ENCODE measurements at places on chromosomes 3 and 15.

DNA sequence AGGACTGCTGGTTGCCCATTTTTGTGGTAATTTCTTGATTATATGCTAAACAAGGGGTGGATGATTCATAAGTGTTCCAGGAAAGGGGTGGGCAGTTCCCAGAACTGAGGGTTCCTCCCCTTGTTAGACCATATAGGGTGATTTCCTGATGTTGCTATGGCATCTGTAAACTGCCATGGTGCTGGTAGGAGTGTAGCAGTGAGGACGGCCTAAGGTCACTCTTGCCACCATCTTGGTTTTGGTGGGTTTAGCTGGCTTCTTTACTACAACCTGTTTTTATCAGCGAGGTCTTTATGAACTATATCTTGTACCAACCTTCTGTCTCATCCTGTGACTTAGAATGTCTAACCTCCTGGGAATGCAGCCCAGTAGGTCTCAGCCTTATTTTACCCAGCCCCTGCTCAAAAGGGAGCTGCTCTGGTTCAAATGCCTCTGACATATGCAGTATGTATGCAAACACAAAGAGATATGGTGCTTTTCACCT, 46.2 kb downstream of the C3orf38 start:
- no peak for DNase-seq

GRCh38 chr3:177469216-177469615, 271.9 kb upstream of the TBL1XR1 start:
- DNase-seq: no peak

DNA sequence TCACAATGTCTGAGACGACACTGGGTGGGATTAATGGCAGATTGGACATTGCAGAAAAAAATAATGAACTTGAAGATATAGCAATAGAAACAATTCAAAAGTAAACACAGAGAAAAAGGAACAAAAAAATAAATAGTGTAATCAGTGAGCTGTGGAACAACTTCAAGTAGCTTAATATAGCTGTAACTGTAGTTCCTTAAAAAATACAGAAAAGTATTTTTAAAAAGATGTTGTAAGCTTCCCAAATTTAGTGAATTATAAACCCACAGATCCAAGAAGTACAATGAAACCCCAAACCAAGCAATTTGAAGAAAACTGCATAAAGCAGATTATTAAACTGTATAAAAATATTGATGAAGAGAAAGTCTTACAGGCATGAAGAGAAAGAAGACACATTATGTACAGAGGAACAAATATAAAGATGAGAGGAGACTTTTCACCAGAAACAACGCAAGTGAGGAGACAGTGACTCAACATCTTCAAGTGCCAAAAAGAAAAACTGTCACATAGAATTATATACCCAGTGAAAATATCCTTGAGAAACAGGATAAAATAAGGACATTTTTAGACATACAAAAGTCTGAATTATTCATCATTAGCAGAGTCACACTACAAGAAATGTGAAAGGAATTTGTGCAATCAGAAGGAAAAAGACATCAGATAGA, 176.4 kb downstream of the NFKBIZ start:
- no peak for DNase-seq

- no peak for DNase-seq
These were observed 1308.0 kb downstream of the ROBO1 start for GRCh38 chr3:78459796-78460195.

GRCh38 chr3:65664446-65664845, 374.3 kb downstream of the MAGI1 start:
- DNase-seq: no peak

DNA sequence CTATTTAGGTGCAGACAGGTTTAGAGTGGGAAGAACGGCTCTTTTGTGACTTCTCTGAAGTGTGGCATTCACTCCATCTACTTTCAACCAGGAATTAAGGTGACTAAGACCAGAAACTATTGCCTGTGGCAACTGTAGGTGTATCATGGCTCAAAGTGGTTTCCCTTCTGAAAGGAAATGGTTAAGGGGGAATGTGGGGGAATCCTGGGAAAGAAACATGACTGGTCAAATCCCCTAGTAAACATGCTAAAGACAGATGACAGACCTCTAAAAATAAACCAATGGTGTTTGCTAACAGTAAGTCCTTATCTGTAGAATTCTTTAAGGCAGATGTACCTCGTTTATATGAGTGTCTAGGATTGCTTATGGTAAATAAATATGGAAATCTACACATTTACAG, 56.9 kb downstream of the MEGF11 start:
- DNase-seq: no peak

GRCh38 chr3:97930018-97930417, 42.2 kb downstream of the RIOX2 start:
- peak; percentile 38 for DNase-seq

GRCh38 chr3:169764312-169764881, 463 bp downstream of the TERC start:
- no peak for DNase-seq

GRCh38 chr15:96693990-96694517, 363.6 kb downstream of the NR2F2 start:
- DNase-seq: no peak

- DNase-seq: no peak
These were observed 43.1 kb downstream of the MTHFS start for GRCh38 chr15:79853492-79854328.

DNA sequence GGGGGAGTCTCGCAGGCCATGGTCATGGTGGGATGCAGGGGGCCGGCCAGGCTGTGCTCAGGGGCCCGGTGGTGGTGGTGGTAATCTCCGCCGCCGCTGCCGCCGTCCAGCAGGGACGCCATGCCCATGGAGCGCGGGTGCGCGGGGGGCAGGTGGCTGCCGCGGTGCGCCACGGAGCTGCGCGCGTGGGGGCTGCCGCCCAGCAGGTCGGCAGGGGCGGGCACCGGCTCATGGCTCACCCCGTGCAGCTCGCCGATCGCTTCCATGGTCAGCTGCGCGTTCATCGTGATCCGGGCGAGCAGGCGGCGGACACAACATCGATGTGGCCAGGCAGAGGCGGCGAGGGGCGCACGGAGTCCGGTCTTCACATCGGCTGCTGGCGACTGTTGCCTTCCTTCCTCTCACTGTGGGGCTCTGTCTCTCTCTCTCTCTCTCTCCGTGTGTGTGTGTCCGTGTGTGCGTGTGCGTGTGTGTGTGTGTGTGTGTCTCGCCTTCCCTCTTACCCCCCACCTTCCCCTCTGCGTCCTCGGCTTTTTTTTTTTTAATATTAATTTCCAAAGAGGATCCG, 451 bp downstream of the ONECUT1 start:
- DNase-seq: no peak

DNA sequence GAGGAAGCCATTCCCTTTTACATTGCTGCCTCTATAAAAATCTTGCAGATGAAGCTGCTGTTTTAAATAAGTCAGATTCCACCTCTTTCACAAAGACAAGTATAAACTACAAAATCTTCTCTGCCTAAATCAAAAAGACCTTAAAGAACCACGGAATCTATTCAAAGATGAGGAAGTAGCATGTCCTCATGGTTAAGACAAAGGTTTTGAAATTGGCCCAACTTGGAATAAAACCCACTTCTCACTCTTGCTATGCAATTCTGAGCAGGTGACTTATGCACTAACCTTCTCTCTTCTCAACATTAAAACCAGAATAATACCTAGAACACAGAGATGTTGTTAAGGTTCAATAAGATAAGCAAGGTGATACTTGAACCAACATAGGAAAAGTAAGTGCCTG, 97.6 kb downstream of the FOXP1 start:
- DNase-seq: no peak

- no peak for DNase-seq
These were observed 161.0 kb upstream of the HES1 start for GRCh38 chr3:193974671-193975535.

- peak; percentile 54 for DNase-seq
These were observed 24.3 kb downstream of the NXPE3 start for GRCh38 chr3:101803173-101803782.

DNA sequence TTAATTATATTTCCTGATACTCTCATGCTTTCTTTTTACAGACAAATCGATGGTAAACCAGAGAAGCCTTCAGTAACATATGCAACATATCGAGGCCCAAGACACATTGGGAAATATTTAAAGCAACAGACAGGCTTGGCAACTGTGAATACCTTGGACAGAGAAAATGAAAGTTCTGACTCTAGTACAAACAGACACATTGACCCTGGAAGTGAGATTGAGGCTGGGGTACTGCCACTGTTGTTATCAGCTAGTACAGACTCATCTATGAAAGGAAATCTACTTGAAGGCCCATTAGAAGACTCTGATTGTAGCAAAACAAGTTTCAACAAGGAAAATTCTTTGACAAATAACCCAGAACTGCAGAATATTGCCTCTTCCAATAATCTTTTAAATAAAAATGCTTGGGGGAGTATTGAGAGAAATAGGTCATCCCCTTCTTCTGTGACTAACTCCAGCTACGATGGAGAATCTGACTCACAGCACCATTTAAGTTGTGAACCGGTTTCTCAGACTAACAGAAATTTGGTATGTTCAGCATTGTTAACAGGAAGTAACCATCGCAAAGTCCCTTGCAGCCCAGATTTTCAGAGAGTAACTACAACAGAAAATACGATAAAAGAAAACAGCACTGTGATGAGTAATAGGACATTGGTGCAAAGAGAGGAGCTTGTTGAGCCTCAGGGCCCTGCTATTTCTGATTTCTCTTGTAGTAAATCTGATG, 50.2 kb downstream of the CRYBG3 start:
- DNase-seq: no peak

GRCh38 chr3:197750396-197750831, 731 bp downstream of the FYTTD1 start:
- no peak for DNase-seq

DNA sequence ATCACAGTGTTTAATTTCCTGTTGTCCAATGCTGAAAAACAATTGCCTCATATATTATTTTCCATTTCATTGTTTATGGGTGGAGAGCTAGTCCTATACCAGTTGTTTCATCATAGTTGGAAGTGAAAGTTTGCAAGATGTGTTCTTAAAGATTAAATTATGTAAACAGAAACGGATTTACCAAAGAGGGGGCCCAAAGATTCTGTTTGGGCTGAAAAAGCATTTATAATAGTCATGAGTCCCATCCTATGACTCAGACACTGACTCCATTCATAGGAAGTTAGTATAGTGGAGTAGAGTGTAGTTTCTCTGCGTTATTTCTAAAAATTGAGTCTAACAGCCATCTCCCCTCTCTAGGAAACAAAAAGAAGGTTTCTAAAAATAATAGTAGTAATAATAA, 24.3 kb downstream of the NFKBIZ start:
- DNase-seq: no peak

- DNase-seq: no peak
These were observed 43.0 kb upstream of the CACNA2D3 start for GRCh38 chr3:54079314-54079713.

- no peak for DNase-seq
These were observed 3.8 kb upstream of the GATA2 start for GRCh38 chr3:128496602-128497304.

DNA sequence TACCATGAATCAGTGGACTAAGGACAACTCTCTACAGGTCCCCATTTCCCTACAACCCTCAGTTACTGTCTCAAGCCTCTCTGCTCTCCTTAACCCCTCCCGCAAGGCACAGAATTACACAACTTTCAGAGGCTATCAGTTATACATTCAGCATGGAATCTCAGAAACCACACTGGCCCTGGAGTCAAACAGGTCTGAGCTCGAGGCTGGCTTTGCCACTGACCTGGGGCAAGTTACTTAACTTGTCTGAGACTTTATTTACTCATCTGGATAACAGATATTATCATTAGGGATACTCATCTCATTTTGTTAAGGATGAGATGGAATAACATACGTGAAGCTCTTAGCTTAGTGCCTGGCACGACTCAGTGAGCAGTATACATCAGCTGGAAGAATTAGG, 95.2 kb downstream of the WDR76 start:
- DNase-seq: no peak

DNA sequence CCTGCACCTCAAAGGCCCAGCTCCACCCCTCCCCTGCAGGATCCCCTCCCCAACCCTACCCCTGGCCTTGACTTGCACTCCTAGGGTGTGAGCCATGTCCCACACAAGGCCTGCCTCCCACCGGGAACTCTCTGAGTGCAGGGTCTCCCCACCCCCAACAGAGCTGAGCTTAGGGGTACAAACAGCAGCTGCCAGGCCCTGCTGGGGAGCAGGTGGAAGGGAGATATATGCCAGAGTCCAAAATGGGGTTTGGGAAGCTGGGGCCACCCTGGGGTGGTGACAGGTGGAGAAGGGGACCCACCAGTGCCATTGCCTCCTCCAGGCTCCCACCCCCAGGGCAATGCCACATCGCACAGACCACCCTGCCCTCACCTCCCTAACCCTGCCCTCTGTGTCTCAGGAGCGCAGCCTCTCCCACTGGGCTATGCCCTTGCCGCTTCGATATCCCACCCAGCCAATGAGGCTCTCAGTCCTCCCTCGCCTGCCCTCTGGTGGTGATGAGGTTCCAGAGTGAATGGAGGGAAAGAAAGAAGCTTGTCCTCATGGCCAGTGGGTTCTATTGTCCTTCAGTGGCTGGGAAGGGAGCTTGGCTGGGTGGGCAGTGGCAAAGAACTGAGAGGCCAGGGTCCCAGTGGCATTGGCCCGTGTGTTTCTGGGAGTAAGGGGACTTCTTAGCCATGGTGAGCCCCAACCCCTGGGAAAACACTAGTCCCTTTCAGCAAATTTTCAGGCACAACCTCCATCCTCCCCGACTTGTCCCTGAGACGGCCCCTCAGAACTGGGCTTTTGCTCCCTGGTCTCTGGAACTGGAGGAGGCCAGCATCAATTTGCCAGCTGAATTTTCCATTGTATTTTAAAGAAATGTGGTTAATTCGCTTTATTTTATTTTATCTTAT, 46.8 kb downstream of the CYP11A1 start:
- no peak for DNase-seq

DNA sequence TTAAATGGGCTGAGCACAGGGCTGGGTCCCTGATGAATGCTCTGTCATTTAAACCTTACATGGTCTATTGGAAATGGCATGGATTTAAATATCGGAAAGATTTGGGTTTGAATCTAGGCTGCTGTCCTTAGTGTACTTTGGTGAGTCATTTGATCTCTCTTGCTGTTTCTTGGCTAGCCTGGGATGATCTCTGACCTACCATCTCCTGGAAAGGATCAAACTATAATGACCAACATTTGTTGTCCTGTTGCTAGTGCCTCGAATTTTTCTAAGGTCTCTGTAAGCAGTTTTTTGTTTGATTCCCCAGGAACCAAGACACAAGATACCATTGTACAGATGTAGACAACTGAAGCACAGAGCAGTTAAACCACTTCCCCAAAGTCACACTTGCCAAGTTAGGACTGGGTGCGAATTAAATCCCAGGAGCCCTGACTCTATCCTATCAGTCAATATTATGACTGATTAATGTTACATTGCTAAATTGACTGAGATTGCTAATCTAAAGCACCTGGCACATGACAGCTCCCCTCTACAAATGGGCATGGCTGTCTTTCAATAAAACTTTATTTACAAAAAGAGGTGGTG, 244.9 kb upstream of the MCTP2 start:
- no peak for DNase-seq

DNA sequence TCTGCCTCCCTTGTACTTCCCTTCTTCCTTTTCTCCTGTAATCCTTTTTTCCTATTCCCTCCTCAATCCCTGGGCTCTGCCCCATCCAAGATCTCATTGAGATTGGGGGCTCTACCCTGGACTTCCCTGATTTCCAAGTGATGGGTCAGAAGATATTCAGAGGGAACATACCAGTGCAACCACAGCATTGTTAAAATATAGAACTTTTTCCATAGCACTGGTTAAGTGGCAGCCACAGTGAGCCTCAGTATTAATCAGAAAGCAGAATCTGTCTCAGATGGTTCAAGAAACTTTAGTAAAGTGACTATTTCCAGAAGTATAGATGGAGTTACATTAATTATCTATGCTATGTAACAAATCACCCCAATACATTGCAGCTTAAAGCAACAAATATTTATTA, 18.7 kb upstream of the SCN10A start:
- DNase-seq: no peak
